ENCODE measurements at places on chromosomes 6 and 20.

DNA sequence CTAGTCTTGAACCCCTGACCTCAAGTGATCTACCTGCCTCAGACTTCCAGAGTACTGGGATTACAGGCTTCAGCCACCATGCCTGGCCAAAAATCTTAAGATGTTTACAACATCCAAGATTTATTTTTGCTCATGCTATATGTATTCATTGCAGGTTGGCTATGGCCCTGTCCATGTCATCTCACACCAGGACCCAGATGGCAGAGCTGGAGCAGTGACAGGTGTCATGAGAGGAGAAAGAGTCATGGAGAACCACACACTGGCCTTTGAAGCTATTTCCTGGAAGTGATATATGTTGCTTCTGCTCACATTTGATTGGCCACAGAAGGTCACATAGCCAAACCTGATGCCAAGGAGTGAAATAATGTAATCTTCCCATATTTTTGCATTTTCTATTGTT lies 13.8 kb upstream of the DDR1 start:
- no peak for DNase-seq

DNA sequence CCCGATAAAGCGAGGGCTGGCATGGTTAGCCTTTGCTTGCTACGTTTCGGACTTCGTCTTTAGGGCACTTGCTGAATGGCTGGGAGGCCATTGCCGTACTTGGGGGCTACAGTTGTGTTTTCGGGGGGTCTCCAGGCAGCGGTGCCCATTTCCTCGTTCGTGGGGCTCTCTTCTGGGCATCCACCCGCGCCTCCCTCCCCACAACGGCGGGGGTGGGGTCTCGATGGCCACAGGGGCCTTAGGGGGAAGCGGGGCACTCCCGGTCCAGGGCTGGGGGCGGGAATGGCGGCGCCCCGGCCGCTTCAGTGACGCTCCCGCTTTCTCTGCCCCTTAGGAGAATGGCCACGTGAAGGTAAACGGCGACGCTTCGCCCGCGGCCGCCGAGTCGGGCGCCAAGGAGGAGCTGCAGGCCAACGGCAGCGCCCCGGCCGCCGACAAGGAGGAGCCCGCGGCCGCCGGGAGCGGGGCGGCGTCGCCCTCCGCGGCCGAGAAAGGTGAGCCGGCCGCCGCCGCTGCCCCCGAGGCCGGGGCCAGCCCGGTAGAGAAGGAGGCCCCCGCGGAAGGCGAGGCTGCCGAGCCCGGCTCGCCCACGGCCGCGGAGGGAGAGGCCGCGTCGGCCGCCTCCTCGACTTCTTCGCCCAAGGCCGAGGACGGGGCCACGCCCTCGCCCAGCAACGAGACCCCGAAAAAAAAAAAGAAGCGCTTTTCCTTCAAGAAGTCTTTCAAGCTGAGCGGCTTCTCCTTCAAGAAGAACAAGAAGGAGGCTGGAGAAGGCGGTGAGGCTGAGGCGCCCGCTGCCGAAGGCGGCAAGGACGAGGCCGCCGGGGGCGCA lies 2.4 kb downstream of the MARCKS start:
- DNase-seq: no peak

GRCh38 chr6:24126586-24127192 lies 674 bp downstream of the NRSN1 start:
- no peak for DNase-seq

DNA sequence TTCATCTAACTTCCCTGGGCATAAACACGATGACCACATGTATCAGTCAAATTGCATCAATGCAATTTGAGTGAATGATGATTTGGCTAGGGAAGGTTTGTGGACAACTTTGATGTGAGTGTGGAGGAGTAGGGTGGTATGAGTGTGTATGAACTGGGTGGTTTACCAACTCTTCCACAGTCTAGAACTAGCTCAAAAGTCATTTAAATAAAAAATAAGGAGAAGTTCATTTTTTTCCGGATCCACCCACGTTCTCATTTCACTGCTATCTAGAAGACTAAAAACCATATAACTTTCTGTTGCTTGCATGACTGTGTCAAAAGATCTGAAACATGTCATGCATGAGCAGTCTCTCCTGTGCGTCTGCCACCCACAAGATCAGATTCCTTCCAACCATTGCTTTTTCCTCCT lies 23.6 kb downstream of the SLC35D3 start:
- DNase-seq: no peak

- no peak for DNase-seq
Observed at GRCh38 chr20:60086821-60087562, 128.8 kb downstream of the CDH26 start.

- DNase-seq: no peak
Observed at GRCh38 chr6:145327586-145327985, 407.7 kb downstream of the EPM2A start.

DNA sequence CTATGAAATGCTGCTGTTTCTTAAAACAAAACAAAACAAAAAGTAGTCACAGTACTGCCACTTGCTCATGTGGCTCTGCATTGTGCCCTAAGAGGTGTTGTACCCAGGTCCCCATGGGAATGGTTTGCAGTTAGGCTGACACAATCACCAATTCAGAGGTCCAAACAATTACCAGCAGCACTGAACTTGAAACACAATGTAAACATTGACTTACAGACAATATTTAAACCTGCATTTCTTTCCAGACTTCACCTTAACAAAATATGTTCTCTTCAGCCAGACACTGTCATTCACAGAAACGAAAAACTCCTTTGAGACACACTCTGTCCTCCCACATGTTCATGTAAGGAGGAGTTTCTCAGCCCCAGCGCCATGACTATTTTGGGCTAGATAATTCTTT lies 206.8 kb upstream of the ARG1 start:
- no peak for DNase-seq

GRCh38 chr6:157967020-157967419 lies 14.6 kb upstream of the SYNJ2 start:
- no peak for DNase-seq

DNA sequence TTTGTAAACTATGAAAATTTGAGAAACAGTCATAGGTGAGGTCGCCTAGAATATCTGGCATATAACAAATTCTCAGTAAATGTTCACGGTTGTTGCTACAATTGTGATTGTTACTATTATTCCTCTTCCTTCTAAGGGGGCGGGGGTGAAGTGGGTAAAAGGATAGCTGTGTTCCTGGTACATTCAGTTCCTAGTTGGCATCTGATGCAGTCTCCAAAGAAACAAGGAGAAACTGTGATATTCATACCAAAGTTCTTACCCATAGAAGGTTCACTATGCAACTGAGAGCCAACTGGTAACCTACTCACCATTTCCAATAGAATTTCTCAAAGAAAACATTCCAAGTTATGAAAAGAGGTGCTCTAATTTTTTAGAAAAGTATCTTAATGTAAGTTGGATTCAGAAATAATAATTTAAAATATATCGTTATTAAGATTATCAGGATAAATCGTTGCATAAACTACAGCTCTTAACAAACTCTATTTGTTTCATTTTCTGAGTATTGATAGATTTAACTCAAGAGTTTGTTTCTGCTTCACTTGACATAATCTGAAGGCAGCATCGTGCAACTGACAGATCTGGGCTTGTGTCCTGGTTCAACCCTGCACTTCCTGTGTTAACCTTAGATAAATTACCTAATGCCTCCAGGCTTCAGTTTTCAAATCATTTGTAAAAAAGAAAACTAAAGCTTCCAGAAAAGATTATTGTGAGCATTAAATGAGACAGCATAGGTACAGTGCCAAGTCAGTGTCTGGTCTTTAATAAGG lies 13.3 kb upstream of the MAP7 start:
- DNase-seq: no peak

DNA sequence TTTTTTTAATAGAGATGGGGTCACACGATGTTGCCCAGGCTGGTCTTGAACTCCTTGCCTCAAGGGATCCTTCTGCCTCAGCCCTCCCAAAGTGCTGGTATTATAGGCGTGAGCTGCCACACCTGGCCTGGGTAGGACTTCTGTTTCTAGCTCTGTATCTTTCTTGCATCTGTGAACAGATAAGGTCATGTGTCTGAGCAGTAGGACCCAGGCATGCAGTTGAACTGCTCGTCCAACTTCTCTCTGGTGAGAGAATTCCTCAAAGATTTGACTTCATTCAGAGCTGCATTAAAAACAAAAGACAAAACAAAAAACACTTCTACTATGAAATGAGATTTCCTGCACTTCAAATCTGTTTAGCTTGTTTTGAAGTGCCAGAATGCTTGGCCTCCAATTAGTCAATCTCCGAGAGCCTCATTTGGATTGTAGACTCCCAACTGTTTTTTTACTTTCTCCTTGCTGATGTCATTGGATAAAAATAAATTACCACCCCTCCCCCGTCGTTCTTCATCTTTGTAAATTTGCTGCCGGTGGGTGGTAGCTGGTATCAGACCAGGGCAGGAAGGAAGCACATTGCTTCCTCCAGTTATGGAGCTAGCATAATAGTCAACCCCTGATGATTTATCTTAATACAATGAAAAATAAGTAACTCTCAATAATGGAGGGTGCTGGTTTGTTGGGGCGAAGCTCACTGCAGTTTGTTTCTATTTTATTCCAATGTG lies 17.6 kb downstream of the CD109 start:
- no peak for DNase-seq

DNA sequence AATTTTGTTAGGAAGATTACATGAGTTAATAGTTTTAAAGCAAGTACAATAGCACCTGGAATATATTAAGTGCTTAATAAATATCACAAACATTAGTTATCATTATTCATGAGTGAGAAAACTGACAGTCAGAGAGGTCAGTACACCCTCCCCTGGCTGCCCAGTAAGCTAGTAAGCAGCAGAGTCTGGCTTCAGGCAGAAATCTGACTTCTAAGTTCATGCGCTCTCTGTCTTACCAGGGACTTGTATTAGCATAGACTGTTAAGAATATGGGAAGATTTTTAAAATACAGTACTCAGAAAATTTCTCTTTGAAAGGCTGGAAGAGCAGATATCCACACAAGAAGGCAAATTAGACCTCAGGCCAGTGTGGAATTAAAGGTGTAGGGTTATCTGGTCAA lies 40.8 kb downstream of the BCAS1 start:
- no peak for DNase-seq

- no peak for DNase-seq
Observed at GRCh38 chr20:3107464-3108025, 23.0 kb upstream of the AVP start.

GRCh38 chr6:18269717-18270116 lies 5.4 kb upstream of the DEK start:
- no peak for DNase-seq

DNA sequence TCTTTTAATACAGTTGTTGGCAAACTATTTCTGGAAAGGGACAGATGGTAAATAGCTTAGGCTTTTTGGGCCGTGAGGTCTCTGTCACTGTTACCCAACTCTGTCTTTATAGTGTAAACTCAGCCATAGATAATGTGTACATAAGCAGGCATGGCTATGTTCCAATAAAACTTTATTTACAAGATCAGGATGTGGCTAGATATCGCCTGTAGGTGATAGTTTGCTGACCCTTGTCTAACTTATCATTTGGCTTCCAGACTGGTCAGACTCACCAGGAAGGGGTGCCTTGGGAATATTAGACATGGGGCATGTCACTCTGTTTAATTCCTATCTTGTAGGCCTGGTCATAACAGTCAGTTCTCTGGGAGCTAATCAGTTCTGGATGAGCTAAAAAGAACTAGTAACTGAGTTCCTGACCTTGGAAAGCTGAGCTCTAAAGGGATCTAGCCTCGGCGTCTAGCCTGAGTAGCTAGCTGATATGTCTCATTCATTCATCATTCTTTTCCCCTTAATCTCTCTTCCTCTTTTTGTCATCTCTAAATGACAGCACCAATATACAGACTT lies 163.6 kb downstream of the SLC16A10 start:
- no peak for DNase-seq

GRCh38 chr6:56851541-56852259 lies 103.2 kb upstream of the BEND6 start:
- DNase-seq: no peak

- DNase-seq: no peak
Observed at GRCh38 chr6:132995432-132995831, 181.1 kb downstream of the RPS12 start.

GRCh38 chr6:111632468-111633247 lies 27.0 kb upstream of the TRAF3IP2 start:
- DNase-seq: no peak

DNA sequence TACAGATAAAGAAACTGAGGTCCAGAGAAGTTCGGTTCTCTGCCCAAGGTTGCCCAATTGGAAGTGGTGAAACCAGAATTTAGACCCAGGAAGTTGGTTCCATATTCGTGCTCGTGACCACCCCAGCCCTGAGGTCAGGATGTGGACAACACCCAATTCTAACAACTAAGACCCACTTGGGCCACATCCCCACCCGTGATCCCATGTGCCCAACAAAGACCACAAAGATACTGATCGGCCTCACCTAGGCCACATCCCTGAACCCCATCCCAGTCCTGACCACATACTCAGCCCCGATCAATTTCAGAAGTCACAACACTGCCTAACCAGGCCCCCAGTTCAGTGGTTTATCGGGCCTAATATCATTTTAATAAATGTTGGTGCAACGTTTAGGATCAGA lies 138.4 kb downstream of the PREX1 start:
- DNase-seq: no peak

DNA sequence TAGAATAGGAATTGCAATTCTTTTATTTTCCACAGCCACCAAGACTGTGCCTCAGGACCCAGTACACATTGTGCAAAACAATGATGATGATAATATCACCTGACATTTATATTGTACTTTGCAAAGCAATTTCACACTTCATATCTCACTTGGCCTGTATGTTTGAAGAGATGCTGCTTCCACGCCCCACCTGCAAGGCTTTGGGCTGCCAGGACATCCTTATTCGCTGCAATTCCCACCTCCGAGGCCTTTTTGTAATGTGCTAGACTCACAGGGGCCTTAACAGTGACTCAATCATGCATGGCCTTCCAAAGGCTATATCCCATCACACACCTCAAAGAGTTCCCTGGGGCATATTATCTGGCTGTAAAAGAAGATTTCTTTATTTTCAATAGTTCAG lies 200.9 kb downstream of the MYLK4 start:
- no peak for DNase-seq

GRCh38 chr20:8414586-8415274 lies 282.7 kb downstream of the PLCB1 start:
- DNase-seq: no peak

- DNase-seq: no peak
Observed at GRCh38 chr6:51213811-51214210, 395.1 kb downstream of the TFAP2B start.

- DNase-seq: no peak
Observed at GRCh38 chr6:41504466-41505121, 41.6 kb upstream of the FOXP4 start.

DNA sequence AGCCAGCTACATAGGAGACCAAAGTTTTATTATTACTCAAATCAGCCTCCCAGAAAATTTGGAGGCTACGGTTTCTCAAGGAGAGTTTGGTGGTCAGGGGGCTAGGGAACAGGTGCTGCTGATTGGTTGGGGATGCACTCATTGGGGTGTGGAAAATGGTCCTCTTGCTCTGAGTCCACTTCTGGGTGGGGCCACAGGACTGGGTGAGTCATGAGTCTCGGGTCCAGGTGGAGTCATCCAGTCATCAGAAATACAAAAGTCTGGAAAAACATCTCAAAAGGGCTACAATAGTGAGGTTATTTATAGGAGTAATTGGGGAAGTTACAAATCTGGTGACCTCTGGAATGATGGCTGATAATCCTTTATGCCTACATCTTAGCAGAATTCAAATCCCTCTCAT lies 54.3 kb upstream of the SLC22A16 start:
- no peak for DNase-seq

Measured in stimulated activated CD8-positive, alpha-beta memory T cell treated with anti-CD3 and anti-CD28 coated beads, Interleukin-2, amount 100 ng/mL, for 1 hour (primary cell).